ENCODE measurements at places on chromosomes 4 and X.

DNA sequence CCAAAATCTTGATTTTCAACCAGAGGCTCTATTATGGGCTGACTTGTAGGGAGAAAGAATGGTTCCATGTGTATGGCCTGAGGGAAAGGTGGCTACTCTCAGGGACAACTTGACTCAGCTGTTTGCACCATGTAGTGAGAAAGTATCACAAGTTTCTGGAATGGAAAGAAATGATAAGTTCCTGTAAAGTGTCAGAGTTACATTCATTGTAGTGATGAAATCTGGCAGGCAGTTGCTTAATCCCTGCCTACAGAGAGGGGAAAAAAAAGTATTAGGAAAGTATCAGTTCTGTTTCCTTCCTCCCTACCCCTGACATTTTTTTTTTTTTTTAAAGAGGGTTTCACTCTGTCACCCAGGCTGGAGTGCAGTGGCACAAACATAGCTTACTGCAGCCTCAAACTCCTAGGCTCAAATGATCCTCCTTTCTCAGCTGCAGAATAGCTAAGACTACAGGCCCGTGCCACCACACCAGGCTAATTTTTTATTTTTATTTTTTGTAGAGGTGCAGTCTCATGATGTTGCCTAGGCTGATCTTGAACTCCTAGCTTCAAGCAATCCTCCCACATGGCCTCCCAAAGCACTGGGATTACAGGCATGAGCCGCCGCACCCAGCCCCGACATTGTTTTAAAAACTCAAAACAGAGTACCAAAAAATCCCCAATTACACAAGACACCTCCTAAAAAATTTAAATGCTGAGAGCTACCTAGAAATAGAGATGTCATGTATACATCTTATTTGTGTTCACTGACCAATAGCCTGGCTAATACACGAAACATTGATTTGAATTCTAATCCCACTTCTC, 4.8 kb upstream of the FBXL5 start:
- DNase-seq: no peak

- peak; percentile 61 for DNase-seq
These were observed 705 bp downstream of the RPS6KA3 start for GRCh38 chrX:20265726-20266681.

GRCh38 chrX:21745756-21746155, 12.2 kb downstream of the SMPX start:
- DNase-seq: no peak

- no peak for DNase-seq
These were observed 351.9 kb downstream of the PCDH18 start for GRCh38 chr4:137180349-137180748.

DNA sequence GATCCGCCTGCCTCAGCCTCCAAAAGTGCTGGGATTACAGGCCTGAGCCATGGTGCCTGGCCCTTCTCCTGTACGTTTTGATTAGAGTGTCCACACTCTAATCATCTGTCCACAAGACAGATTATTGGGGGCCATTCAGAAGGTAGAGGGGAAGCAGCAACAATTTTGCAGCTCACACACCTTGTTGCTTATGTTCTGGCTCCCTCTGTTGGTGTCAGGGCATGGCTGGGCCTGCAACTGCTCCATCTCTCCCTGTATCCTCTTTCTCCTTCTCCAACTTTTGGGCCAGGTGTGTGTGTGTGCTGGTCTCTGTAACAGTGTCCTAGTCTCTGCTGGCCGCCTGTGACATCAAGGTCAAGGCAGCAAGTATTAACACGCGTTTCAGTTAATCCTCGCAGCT, 125.5 kb upstream of the MBNL3 start:
- DNase-seq: no peak

GRCh38 chr4:113293674-113294073, 244.2 kb downstream of the ANK2 start:
- DNase-seq: no peak

DNA sequence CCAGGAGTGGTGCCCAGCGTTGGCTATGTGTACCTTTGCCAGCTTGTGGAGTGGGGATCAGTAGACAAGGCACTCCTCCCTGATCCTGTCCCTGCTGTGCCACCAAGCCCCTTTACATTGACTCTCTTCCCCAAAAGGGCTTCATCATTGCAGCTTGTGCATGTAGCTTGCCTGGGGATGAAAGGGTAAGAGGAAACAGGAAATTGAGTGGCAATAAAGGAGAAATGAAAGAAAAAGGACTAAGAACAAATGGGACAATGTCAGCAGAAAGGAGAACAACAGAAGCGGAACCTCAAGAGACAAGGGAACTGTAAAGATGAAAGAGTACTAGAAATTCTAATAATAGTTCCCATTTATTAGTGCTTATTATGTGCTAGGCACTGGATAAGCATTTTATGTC, 8.7 kb upstream of the IL13RA1 start:
- DNase-seq: no peak

DNA sequence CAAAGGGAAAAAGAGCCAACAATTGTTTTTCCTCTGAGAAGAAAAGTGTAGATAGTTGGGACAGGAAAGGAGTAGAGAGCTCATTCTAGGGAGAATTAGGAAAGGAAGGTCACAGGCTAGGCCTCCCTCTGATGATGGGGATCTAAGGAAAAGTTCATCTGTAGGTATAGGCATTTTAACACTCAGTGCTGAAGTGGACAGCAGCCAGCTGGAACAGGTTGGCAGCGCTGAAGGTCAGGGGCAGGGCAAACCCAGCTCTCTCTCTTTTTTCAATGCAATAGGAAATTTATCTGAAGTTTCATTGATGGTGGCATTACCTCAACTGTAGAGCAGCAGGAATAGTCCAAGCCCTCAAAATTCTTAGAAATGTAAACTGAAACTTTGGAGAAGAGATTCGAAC, 98.5 kb upstream of the ETNPPL start:
- DNase-seq: no peak

DNA sequence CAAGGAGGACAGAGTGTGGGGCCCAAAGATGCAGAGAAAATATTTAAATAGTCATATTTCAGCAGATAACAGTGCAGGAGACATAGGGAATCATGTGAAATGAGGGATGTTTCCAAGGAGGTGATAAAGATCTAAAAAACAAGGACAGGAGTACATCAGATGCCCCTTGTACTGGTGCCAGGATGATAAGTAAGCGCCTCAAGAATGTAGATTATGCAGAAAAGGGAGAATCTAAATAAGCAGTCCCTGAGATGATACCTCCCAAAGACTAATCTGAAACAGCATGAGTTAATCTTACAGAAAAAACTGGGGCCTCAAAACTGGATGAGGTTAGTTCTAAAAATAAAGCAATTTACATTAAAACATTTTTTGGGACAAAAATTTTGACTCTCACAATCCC, 136.1 kb upstream of the WDFY3 start:
- DNase-seq: no peak

GRCh38 chr4:73776321-73776729, 36.0 kb downstream of the CXCL8 start:
- no peak for DNase-seq

GRCh38 chr4:68907788-68908700, 43.6 kb downstream of the UGT2A3 start:
- no peak for DNase-seq

GRCh38 chr4:110751986-110752385, 129.1 kb upstream of the PITX2 start:
- no peak for DNase-seq

GRCh38 chr4:10421344-10422055, 35.7 kb downstream of the ZNF518B start:
- no peak for DNase-seq

DNA sequence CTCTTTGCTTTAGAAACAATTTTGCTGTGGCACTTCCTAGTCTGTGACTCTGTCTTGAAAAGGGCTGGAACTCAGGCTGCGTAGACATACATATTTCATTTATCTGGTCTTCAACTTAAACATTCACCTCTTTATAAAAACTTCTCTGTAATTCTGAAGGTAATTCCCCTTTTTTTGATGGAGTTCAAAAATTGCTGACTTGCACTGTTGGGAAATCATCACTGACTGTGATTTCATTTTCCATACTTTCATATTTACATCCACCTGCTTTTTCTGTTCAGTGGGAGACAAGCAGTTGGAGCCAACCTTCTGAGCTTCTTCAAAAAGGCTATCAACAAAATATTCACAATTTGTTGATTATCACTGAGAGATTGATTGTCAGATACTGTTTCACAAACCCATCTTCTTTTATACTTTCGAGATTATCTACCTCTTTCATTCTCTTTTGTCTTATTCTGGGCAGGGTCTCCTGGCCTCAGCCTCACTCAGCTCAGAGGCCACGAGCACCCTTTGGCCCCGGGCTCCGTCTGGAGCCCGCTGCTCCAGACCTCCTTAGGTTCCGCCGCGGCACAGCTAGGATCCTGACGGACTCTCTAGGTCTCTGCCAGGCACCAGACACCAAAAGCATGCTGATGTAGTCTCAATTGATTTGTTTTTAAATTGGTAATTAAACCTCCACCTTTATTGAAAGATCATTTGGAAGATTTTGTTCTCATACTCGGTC, 39.7 kb upstream of the UGT2B17 start:
- DNase-seq: no peak

GRCh38 chr4:99536848-99537247, 26.0 kb downstream of the C4orf17 start:
- no peak for DNase-seq

DNA sequence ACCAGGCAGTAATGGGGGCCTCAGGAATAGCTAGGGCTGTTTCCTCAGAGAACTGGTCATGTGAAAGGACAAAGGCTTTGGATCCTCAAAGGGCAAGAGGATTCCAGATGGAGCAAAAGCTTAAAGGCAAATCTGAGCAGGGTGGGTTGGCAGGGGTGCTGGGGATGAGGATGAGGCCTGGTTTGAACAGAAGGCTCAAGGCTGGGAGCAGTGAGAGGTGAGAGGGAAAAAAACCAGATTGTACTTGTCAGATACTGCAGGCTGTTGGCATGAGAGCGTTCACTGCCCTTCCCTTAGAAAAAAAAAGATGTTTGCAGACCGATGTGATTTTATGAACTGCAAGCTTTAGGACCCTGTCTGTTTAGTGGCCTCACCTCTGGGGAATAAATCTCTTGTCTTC, 75.3 kb upstream of the PLAC1 start:
- no peak for DNase-seq
